Uterus (tissue), 4 donors: ENCODE measurements at places on chromosomes 1 and 21. TPM values are rescaled to one million over a fixed set of nuclear protein-coding genes. Genes with fewer than 3 reads are reported as not detected.

GRCh38 chr21:32545948-32546441, 39.3 kb downstream of the TCP10L start:
- no peak for DNase-seq

- no peak for DNase-seq
Measured at GRCh38 chr1:152034324-152034653, 2.5 kb downstream of the S100A11 start.

DNA sequence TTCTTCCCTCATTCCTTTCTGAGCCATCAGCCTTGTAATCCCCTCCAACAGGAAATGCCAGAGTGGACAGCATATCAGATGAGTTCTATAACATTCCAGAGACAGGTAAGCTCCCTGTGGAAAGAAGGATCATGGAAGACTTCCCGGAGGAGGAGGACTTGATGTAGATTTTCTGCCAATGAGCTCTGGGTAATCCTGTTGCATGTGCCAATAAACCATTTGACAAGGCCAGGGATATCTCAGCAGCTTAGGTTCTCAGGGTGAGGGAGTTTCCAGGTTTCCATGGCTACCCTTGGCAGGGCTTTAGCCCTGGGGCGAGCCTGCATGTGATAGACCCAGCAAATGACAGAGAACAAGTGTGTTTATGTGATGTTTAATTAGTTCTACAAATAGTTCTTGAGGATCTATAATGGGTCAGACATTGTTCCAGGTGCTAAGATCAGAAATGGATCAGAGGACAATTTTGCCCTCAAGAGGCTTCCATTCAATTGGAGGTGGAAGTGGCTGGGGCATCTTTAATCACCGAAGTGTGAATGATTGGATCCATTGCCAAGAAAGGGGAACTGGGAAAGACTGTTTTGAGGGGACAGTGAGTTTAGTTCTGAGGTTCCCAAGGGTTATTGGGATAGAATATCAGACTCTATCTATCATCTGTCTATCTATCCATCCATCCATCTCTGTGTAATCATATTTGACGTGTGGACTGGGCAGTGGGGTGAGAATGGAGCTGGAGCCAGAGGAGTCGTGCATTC, 6.9 kb downstream of the PLA2G5 start:
- DNase-seq, result no peak

DNA sequence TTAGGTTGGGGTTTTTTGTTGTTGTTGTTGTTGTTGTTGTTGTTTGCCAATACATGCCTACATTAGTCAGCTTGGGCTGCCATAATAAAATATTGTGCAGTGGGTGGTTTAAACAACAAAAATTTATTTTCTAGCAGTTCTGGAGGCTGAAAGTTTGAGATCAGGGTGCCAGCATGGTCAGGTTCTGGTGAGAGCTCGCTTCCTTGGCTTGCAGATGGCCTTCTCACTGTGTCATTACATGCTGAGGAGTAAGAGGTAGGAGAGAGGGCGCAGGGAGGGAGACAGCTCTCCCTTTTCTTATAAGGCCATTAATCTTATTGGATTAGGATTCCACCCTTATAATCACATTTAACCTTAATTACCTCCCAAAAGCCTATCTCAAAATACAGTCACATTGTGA, 52.7 kb downstream of the DIRAS3 start:
- DNase-seq, result no peak

LHX4 gene
- not detected for total RNA-seq

OPTC gene
- total RNA-seq, result not detected
